Stimulated activated CD4-positive, alpha-beta T cell treated with anti-CD3 and anti-CD28 coated beads, Interleukin-1b, Interleukin-23, amount 100 ng/mL, for 24 hours (primary cell): ENCODE measurements at places on chromosomes 6 and 20.

DNA sequence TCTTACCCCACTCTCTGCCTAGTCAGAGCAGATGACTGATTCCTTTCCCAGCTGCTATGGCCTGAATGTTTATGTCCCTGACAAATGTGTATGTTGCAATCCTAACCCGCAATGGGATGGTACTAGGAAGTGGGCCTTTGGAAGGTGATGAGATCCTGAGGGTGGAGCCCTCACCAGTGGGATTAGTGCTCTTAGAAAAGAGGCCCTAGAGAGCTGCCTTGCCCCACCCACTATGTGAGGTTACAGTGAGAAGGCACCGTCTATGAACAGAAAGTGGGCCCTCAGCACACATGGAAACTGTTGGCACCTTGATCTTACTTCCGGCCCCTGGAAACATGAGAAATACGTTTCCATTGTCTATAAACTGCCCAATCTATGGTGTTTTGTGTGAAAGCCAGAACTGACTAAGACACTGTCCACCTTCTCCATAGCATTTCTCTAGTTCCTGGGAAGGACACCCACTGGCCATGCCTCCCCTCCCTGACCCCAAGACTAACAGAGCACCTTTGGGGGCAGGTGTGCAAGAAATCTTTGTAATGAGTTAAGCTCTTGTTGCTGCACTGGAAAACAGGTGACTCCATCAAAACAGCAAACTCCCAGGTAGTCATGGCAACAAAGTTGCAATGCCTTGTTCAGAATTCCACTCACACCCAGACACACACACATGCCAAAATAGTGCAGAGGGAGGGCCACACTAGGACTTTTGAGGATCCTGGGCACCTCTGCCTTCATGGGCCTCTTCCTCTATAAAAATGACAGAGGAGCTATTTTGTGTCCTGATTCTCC, 16.2 kb downstream of the GABRR2 start:
- no peak for DNase-seq

DNA sequence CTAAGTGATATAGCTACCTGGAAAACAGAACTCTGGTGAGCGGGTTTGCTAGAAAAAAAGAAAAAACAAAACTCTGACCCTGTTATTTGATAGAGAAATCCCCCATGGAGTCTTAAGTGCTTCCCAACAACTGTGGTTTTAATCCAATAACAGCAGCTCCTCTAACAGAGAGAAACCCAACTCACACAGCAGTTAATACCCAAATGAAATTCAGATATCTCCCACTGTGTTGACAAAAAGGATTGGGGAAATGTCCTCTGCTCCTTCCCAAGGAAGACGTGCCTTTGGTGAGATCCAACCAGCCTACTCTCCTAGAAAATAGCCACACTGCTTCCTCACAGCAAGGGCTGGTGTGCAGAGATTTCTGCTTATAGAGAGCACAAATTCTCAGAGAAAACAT, 200.4 kb upstream of the FBXL4 start:
- DNase-seq, result no peak

GRCh38 chr6:162963861-162964260, 236.1 kb downstream of the PACRG start:
- DNase-seq, result no peak

DNA sequence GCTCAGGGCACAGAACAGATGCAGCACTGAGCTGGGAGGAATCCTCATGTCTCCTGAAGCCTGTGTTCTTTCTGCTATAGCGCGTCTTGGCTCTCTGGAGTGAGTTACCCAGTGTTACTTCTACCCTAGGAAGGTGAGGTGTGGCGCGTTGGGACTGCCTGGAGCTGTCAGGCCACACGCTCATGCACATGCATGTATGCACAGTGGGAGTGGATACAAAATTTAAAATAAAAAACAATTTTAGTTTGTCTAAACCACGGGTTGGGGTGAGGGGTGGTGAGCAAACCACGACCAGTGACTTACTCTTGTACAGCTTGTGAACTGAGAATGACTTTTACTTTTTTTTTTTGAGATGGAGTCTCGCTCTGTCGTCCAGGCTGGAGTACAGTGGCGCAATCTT, 298.6 kb upstream of the SUPT3H start:
- DNase-seq, result no peak

DNA sequence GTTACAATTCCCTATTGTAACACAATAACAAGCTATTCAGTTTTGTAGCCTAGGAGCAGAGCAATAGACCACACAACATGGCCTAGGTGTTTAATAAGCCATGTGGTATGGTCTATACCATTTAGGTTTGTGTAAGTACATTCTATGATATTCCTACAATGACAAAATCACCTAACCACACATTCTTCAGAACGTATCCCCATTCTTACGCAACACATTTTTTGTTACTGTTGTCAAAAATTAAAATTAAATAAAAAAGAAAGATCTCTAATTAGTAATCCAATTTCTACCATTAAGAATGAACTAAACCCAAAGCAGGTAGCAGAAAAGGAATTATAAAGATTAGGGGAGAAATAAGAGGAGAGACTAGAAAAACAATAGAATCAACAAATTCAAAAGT, 44.0 kb downstream of the RANBP9 start:
- no peak for DNase-seq

- DNase-seq, result no peak
Observed at GRCh38 chr6:113719545-113719944, 137.6 kb upstream of the MARCKS start.

GRCh38 chr20:8633366-8633765, 435.5 kb upstream of the PLCB4 start:
- no peak for DNase-seq

GRCh38 chr6:97322811-97323210, 39.8 kb upstream of the MMS22L start:
- no peak for DNase-seq

DNA sequence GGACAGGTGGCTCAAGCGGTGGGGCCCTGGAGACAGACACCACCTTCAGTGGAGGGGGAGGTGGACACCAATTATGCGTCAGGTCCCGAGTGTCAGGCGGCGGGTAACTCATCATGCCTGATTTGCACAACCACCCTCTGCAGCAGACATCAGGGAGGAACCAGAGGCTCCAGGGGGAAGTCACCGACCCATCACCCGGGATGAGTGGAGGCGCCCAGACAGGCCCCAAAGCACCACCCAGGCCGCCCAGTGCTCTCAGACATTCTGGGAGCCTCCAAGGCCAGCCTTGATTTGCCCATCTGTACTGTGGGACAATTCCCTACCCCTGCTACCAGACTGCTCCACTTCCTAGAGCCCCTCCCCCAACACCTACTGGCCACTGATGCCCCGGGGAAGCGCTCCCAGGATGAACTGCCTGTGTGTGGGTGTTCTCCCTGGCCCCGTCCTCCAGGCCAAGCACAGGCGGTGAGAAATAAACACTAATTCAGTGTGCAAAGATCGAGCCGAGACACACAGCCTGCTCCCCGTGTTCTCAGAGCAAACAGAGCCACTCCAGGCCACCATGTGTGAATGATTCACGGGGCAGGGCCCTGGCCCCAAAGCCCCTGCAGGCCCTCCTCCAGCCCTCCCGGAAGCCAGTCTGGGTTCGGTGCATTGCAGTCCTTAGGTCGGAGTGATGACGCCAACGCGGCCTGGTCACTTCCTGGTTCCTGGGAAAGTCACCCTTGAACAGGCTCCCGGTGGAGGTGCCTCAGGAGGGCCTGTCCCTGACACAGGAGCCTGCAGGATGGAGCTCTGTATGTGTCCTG, 107.2 kb downstream of the ASXL1 start:
- no peak for DNase-seq

- DNase-seq, result no peak
Observed at GRCh38 chr6:105459049-105459448, 56.2 kb upstream of the PREP start.

DNA sequence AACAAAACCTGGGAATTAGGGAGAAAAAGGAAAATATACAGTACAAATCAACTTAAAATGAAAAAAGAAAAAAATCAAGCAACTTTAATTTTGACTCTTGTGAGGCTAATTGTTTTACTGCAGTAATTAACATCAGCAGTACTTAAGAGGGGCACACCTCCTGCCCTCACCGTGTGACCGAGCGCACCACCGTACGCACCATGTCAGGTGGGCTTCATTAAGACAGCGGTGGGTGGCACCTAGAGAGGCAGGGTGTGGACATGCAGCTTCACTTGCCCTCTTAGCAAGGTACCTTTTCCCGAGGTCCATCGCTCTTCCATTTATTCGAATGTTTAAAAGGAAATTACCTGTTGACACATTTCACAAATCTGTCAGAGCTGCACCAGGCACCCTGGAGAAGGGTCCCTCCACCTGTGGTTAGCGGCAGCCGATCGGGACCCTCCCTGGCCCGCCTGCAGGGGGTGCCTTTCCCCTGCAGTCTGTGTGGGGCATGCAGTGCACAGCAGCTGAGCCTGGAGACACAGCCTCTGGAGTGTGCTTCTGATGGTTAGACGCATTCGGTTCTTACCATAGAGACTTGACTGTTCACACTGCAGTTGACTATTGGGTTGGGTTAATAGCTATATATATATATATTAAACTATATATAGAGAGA, 184.1 kb downstream of the TMEM242 start:
- no peak for DNase-seq

GRCh38 chr20:51914758-51915157, 112.4 kb upstream of the SALL4 start:
- DNase-seq, result no peak

DNA sequence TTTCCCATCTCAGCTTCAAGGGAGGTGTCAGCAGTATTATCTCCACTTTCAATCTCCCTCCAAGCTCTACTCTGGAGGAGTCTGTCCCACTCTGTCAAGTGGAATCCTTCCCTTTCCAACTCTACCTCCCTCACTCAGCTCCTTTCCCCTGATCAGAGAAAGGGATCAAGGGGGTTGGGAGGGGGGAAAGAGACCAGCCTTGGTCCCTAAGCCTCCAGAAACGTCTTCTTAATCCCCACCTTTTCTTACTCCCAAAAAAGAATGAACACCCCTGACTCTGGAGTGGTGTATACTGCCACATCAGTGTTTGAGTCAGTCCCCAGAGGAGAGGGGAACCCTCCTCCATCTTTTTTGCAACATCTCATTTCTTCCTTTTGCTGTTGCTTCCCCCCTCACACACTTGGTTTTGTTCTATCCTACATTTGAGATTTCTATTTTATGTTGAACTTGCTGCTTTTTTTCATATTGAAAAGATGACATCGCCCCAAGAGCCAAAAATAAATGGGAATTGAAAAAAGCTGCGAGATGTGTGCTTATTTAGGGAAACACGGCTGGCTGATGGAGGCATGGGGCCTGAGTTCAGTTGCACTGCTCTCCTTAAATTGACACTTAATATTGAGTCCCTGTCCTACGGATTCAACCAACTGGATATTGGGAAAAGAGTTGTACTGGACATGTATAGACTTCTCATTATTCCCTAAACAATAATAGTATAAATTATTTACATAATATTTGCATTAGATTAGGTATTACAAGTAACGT, 4.9 kb downstream of the TUBB start:
- no peak for DNase-seq

GRCh38 chr6:73169111-73169510, 56.2 kb downstream of the KHDC1L start:
- no peak for DNase-seq

- no peak for DNase-seq
Observed at GRCh38 chr6:143559051-143559660, 47.6 kb upstream of the FUCA2 start.

- no peak for DNase-seq
Observed at GRCh38 chr6:110250058-110250457, 69.8 kb downstream of the CDC40 start.

- no peak for DNase-seq
Observed at GRCh38 chr6:44386364-44386928, 1.1 kb upstream of the CDC5L start.

- no peak for DNase-seq
Observed at GRCh38 chr20:1651268-1652058, 6.1 kb downstream of the SIRPG start.

GRCh38 chr20:19543101-19543500, 215.0 kb upstream of the RIN2 start:
- no peak for DNase-seq

DNA sequence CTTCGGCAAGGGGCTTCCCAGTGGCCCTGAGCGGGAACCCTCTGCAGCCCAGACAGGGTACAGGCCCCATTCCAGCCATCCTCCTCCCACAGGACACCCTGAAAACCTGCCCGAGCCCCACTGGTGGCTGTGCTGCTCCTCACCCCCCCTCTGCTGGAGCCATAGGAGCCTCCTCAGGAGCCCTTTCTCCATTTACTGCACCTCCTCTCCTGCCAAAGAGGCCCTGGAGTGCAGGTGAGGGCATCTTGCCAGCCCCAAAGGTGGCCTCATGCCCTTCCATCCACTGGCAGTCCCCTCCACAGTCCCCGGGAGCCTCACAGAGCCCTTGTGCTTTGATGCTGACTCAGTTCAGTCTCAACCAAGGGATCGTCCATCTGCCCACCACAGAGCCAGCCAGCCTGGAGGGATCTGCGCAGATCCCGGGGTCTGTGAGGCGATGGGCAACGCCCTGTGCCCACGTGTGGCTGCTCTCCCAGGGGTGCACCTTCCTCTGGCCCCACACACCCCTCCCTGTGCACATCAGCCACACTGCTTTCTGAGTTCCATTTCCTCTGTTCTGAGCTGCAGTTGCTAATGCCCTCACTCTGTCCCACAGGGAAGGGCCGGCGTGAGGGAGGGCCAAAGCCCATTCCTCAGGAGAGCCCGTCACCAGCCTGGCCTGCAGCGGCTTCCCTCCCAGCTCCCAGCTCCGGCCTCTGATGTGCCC, 228.5 kb downstream of the DLL1 start:
- no peak for DNase-seq

DNA sequence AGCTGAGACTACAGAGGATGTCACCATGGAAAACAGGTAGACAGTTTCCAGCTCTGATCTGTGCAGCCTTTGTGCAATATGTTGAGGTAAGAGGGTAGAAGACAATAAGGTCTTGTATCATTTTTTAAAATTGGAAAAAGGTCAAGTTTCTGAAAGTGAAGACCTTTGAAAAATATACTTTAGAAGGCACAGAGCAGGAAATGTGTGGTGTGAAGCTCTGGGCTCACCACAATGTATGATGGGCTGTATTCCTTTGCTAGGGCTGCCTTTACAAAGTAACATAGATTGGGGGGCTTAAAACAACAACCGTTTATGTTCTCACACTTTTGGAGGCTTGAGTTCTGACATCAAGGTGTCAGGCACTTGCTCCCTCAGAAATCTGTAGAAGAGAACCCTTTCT, 514.3 kb upstream of the JARID2 start:
- DNase-seq, result no peak

- DNase-seq, result no peak
Observed at GRCh38 chr6:136370988-136371728, 81.5 kb upstream of the BCLAF1 start.

- DNase-seq, result no peak
Observed at GRCh38 chr20:25848222-25848621, 151.6 kb upstream of the ZNF337 start.

DNA sequence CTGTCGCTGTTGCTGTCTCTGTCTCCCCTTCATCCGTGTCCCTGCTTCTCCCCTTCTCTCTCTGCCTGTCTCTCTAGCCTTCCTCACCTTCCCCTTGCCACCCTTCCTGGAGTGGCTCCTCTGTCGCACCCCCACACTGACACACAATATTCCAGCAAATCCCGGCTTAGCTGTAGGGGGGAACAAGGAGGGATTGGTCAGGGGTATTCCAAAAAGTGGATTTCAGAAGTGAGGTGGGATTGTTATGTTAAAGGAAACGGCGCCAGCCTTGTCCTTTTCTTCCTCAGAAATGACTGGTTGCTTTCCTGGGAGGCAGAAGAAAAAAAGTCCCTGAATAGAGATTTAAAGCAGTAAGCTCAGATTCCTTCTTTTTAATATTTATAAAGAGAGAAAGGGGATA, 76.3 kb upstream of the SIRPA start:
- DNase-seq, result no peak

GRCh38 chr6:135866445-135867123, 15.1 kb downstream of the PDE7B start:
- DNase-seq, result no peak

GRCh38 chr6:2007165-2007564, 238.2 kb downstream of the GMDS start:
- no peak for DNase-seq

- DNase-seq, result no peak
Observed at GRCh38 chr20:31915491-31916280, 36.2 kb downstream of the PDRG1 start.
